Osteoblast (primary cell): ENCODE measurements at places on chromosomes 1 and 21. TPM values are rescaled to one million over a fixed set of nuclear protein-coding genes. Genes with fewer than 3 reads are reported as not detected.

- no peak for DNase-seq
Measured at GRCh38 chr1:203772836-203773235, 7.9 kb downstream of the LAX1 start.

DNA sequence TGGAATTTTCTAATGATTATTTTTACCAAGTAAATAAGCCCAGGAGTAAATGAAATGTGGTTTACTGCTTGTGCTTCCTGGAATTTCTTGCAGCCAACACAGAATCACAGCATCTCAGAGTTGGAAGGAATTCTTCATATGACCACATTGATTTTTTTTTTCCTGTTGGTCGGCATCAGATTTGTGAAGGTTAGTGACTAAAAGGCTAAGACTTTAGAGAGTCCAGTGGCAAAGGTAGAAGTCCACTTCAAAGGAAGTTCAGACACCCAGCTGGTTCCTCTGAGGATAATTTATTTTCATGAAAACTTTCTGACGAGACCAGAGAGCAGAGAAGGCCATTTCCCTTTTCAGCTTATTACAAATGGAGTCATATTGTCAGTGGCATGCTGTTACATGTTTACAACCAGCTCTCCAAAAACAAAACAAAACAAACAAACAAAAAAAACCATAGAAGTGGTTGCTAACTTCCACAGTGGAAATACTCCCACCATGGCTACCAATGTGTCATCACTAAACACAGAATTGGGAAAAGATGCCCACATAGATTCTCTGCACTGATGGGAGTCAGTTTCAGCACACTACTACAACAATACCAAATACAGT, 77.2 kb upstream of the CDC42BPA start:
- no peak for DNase-seq

DNA sequence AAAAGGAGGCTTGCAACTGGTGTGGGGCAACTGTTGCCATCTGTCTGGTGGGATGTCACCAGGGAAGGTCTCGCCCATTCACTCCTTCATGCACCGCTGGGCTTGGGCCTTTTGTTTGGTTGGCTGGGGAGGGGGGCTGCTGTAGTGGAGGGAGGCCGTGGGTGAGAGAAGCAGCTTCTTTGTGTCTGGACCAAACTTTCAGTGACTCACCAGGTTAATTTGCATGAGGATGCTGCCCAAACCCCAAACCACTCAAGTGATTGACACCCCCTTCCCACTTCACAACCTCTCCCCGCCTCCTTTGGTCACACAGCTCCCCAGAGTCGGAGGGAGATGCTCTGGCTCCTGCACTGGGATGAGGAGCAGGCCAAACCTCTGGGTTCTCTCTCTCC, 19.7 kb downstream of the BTG2 start:
- DNase-seq: no peak

GRCh38 chr1:8338526-8339202, 20.8 kb downstream of the SLC45A1 start:
- DNase-seq: peak; percentile 50

DNA sequence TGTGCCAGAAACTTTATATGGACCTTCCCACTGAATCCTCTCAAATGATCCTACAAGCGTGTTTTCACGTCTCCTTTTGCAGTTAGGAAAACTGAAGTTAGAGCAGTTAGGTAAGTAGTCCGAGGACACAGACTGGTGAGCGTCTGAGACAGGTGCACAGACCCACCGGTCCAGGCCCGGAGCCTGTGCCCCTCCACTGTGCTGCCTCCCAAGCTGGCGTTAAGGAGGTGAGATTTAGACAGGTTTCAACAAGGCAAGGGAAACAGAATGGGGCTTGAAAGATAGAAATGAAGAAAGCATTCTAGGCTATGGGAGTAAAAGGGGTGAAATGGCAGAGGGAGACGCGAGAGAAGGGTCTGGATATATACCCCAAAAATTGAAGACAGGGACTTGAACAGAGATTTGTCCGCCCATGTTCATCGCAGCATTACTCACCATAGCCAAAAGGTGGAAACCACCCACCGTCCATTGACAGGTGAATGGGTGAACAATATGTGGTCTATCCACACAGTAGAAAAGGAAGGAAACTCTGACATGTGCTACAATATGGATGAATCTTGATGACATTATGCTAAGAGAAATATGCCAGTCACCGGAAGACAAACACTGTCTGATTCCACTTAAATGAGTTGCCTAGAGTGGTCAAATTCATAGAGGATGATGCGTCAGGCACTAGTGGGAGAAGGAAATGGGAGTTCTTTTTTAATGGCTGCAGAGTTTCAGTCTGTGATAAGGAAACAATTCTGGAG, 15.7 kb upstream of the PKP1 start:
- DNase-seq: no peak

DNA sequence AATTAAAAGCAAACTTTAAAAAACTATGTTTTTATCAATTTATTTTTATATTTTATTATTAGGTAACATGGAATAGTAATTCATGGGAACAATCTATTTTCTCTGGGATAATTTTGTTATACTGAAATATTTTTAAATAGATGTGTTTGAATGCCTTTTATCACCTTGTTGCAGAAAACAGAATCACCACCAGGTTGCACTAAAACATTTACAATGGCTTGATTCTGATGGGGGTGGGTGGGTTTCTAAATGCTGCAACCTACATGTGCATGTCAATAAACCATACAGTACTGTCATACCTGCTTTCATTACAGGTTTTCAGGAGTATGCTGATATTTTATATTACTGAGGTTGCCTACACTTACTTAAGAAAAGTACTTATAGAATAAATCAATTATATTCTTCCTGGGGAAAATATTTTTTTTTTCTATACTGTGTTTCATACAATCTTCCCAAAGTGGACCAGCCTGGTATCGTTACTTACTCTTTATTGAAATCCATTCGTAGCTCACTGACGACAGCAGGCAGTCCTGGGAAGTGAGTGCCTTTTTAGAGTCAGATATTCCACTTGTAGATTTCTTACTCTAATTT, 132.8 kb downstream of the PTPRC start:
- DNase-seq: no peak

- no peak for DNase-seq
Measured at GRCh38 chr21:31455506-31455905, 111.4 kb upstream of the TIAM1 start.

DNA sequence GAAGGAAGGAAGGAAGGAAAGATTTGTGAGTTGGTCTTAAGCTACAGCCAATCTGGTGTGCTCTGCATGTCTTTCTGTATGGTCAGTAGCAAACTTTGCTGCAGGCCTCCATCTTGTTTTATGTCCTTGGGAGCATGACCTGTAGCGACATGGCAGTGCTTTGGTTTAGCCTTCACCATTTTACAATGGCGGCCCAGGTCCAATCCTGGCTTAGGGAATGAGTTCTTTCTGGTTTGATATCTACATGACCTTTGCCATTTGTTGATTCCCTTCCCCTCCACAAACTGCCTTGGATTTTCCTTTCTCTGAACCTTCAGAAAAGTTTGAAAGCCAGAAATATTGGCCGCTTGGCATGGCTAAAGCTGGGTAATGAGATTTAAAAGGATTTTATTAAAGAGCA, 30.5 kb upstream of the TSPEAR start:
- no peak for DNase-seq

DNA sequence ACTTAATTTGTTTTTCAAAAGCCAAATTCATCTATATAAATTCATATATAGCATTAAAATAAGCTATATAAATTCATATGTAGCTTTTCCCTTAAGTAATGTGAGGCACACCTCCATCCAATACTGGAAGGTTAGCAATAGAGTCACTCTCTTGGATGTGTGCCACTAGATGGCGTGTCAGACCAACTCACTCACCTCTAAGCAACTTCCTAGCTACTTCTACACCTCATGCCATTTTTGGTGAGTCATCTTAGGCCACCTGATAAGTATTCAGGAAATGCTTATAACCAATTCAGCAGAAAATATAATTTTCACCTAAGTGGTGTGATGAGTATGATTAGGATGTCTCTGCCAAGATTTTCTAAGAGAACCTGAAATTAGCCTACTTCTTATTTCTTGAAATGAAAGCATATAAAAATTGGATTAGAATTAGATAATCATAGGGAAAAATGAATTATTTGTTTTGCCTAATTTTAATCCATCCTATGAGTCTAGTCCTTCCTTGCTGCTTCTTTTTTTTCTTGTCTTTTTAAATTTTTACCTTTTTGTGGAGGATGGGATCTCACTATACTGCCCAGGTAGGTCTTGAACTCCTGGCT, 34.4 kb upstream of the TADA1 start:
- peak; percentile 91 for DNase-seq

- no peak for DNase-seq
Measured at GRCh38 chr1:62589321-62589720, 8.0 kb upstream of the ANGPTL3 start.

- no peak for DNase-seq
Measured at GRCh38 chr1:171799166-171799565, 17.7 kb downstream of the METTL13 start.

GRCh38 chr1:202152399-202152798, 7.9 kb upstream of the ARL8A start:
- DNase-seq: peak; percentile 29

- no peak for DNase-seq
Measured at GRCh38 chr1:94316836-94317789, 79.7 kb upstream of the ARHGAP29 start.

- DNase-seq: no peak
Measured at GRCh38 chr1:11031624-11032262, 15.3 kb downstream of the MASP2 start.

DNA sequence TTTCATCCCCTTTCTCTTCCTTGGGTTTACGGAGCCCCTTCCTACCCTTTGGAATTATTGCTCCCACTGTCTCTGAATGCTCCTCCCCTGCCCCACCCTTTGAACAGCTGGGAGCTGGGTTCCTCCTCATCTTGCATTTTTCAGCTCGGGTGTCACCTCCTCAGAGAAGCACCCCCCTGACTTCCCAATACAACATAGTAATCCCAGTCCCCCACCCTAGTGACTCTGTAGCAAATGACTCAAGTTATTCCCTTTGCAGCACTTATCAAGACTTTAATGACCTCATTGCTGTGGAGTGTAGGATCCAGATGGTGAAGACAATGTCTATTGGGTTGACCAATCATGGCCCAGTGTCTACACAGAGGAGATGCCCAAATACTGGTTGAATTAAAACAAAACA, 8.9 kb upstream of the VWA5B1 start:
- DNase-seq: no peak

- no peak for DNase-seq
Measured at GRCh38 chr1:41812051-41812450, 106.7 kb downstream of the HIVEP3 start.

GRCh38 chr1:14487671-14488070, 110.8 kb upstream of the KAZN start:
- no peak for DNase-seq

GRCh38 chr1:14500041-14500440, 98.4 kb upstream of the KAZN start:
- no peak for DNase-seq

- no peak for DNase-seq
Measured at GRCh38 chr1:212291505-212292134, 6.4 kb downstream of the PPP2R5A start.

DNA sequence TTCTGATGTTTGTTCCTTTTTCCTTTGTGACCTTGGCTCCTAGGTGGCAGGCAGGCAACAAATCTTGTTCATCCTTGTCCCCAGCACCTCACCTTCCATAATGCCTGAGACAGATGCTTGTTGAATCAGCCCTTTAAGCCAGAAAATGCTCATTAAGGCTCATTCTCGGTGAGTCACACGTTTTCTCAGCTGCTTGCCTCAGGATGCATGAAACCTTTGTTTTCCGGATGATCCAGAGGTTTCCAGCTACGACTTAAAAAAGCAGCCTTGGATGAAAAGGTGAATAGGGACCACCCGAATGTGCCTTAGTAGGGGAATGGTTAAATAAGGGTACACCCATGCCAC, 4.6 kb upstream of the ATP13A2 start:
- DNase-seq: peak; percentile 92

GRCh38 chr1:98402860-98403259, 258.7 kb upstream of the SNX7 start:
- DNase-seq: no peak

- no peak for DNase-seq
Measured at GRCh38 chr1:177629526-177629925, 340.3 kb downstream of the SEC16B start.

DNA sequence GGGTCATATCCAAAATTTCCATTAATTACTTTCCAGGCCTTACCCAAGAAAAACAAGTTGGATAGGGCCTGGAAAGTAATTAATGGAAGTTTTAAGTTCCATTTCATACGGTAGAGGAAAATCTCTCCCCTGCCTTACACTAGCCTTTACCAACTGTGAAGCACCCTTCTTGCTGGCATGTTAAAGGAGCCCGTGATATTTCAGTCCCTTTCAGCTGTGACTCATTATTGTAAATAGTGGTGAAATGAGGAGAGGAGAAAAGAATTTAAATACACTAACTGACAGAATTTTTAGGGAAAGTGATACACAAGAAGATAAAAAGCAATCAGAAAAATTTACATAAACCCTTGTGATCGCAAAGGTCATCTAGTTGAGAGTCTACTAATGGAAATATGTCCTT, 20.3 kb upstream of the KAZN start:
- DNase-seq: peak; percentile 93

- DNase-seq: no peak
Measured at GRCh38 chr21:17590430-17590829, 22.3 kb downstream of the BTG3 start.

DNA sequence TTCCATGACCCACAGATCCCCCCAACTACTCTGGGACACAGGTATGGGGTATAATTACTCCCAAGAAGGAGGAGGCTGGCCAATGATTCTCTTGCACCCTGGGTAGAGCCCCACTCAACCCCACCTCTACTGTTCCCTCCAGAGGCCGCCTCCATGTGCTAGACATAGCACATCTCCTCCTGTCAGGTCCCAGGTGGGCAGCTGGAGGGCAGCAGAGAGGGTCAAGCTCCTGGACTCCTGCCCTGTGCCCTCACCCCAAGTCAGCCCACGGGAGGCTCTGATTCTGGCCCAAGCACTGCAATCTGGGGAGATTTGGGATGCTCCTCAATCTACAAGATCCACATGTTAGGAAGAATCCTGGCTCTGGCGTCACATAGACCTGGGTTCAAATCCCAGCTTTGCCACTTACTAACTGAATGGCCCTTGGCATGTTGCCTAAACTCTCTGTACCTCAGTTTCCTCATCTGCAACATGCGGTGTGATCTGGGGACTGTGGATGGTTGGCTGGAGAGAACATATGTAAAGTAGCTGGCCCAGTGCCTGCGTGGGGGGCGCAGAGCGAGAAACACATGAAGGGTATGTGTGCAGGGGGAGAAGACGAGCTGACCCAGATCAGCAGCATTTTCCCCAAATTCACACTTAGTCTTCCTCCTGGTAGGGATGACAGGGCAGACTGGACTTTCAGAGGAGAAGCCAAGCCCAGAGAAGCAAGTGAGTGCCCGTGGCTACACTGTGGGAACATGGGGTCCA, 23.2 kb downstream of the TNNT2 start:
- no peak for DNase-seq

GRCh38 chr1:145868232-145868631, 9.4 kb upstream of the PIAS3 start:
- no peak for DNase-seq

Gene MLLT11
- total RNA-seq: 1.4 and 1.8 TPM in 2 replicates

Gene CELA2B
- total RNA-seq: 0.36 TPM in 1 of 2 replicates, not detected in the other

Gene ERICH3
- total RNA-seq: not detected in 2 replicates

Gene IL10RB
- 44.9 and 52.7 TPM in 2 replicates for total RNA-seq

Gene KRTAP19-3
- not detected in 2 replicates for total RNA-seq

Gene HTR6
- total RNA-seq: under 0.01 TPM in 1 of 2 replicates, not detected in the other

Gene SLAMF7
- under 0.01 TPM in 1 of 2 replicates, not detected in the other for total RNA-seq

Gene KAZN
- 9.0 and 10.3 TPM in 2 replicates for total RNA-seq

Gene PRUNE1
- 8.3 and 11.6 TPM in 2 replicates for total RNA-seq

Gene CYP4Z1
- total RNA-seq: not detected in 2 replicates

Gene GRHL3
- total RNA-seq: not detected in 2 replicates

Gene OR2T5
- total RNA-seq: not detected in 2 replicates
